ENCODE measurements at places on chromosomes 1 and 21.

DNA sequence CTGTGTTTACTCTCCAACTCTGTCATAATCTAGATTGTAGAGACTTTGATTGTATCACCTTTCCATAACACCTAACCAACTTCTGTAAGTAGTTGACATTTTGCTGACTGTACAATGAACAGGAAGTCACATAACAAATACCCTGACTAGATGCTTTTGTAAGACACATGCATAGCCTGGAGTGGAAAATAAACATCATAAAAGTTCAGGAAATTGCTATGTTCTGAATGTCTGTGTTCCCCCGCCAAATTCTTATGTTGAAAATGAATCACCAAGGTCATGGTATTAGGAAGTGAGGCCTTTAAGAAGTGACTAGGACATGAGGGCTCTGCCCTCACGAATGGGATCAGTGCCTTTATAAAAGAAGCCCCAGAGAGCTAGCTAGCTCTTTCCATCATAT, 40.4 kb upstream of the ZSWIM5 start:
- peak overlapping the region; percentile 64 for H3K27ac ChIP-seq
- H3K27me3 ChIP-seq = peaks cover 6% of the 10 kb centered on the region
- H3K4me1 ChIP-seq = peaks cover 4% of the 10 kb centered on the region
- no peak for DNase-seq
- H3K4me3 ChIP-seq = no peak overlapping the region

GRCh38 chr21:15254111-15254510, 189.3 kb upstream of the NRIP1 start:
- H3K27ac ChIP-seq = no peak overlapping the region
- H3K36me3 ChIP-seq = no peaks in the 10 kb centered on the region
- no peak overlapping the region for H3K4me3 ChIP-seq
- no peak for DNase-seq
- H3K4me1 ChIP-seq = no peaks in the 10 kb centered on the region

GRCh38 chr1:61120998-61121397, 38.6 kb downstream of the NFIA start:
- no peak overlapping the region for H3K4me3 ChIP-seq
- peaks cover 13% of the 10 kb centered on the region for H3K27me3 ChIP-seq
- H3K4me1 ChIP-seq = no peaks in the 10 kb centered on the region

DNA sequence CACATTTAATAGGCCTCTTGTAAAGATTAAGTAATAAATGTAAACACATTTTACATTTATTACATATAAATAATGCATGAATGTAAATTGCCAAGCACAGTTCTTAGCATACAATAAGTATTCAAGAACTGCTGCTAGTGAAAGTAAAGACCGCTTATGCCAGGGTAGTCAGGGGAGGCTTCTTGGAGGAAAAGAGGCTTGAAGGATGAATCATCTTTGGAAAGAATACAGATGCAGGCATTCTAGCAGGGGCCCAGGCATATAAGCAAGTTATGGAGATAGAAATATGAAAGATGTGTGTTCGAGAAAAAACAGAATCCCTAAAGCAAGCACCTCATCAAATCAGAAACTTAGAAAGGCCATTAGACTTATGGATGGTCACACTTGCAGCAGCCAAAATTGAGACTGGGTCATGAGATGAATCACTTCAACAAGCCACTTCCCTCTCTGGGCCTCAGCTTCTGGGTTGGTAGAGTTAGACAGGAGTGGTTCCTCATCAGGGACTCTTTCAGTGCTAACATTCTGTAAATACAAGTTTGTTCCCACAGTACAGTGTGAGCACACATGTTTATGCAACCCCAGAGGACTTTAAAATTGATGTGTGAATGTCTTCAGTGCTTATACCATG, 79.8 kb upstream of the ROR1 start:
- no peak overlapping the region for H3K4me3 ChIP-seq
- no peak for DNase-seq
- H3K27me3 ChIP-seq = no peaks in the 10 kb centered on the region
- no peak overlapping the region for H3K27ac ChIP-seq
- peaks cover 6% of the 10 kb centered on the region for H3K4me1 ChIP-seq
- H3K36me3 ChIP-seq = no peaks in the 10 kb centered on the region

GRCh38 chr1:226702318-226702956, 36.6 kb downstream of the ITPKB start:
- peak overlapping the region; percentile 89 for H3K27ac ChIP-seq
- peak overlapping the region; percentile 77 for H3K4me3 ChIP-seq
- no peak for DNase-seq
- peaks cover 27% of the 10 kb centered on the region for H3K36me3 ChIP-seq

DNA sequence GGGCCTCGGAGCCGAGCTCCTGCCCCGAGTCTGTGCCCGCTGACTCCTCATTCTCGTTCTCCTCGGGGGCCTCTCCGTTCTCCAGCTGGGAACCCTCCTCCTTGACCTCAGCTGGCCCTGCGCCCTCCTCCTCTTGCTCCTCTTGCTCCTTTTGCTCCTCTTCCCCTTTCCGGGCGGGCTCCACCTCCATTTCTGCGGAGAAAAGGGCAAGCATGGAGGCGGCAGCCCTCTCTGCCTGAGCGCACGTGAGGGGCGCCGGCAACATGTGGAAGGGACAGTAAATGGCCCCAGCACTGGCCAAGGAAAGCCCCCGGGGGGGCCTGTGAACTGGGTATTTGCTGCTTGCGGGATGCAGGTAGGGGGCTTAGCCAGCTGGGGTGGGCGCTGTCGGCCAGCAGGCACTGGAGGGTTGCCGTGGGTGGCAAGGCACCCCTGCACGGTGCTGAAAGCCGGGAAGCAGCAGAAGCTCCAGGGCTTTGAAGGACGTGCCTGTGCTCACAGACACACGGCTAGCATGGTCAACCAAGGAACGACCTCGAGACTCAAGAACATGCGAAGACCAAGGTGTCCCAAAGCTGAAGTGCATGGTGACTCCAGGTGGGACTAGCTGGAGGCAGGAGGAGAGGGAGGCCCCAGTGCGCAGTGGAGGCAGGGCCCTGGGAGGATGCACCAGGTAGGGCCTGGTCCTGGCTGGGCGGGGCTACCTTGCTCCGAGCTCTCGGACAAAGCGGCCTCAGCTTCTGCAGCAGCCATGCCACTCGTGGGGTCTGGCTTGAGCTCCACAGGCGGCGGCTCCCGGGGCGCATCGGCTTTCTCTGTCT, 30.7 kb downstream of the ZBTB17 start:
- no peak overlapping the region for H3K27ac ChIP-seq
- peaks cover 35% of the 10 kb centered on the region for H3K36me3 ChIP-seq
- no peak for DNase-seq
- H3K4me3 ChIP-seq = no peak overlapping the region
- H3K4me1 ChIP-seq = peaks cover 34% of the 10 kb centered on the region

- no peak overlapping the region for H3K27ac ChIP-seq
- no peaks in the 10 kb centered on the region for H3K27me3 ChIP-seq
- DNase-seq = no peak
- H3K4me1 ChIP-seq = no peaks in the 10 kb centered on the region
- no peaks in the 10 kb centered on the region for H3K36me3 ChIP-seq
Observed at GRCh38 chr1:118396279-118396678, 211.3 kb upstream of the SPAG17 start.

DNA sequence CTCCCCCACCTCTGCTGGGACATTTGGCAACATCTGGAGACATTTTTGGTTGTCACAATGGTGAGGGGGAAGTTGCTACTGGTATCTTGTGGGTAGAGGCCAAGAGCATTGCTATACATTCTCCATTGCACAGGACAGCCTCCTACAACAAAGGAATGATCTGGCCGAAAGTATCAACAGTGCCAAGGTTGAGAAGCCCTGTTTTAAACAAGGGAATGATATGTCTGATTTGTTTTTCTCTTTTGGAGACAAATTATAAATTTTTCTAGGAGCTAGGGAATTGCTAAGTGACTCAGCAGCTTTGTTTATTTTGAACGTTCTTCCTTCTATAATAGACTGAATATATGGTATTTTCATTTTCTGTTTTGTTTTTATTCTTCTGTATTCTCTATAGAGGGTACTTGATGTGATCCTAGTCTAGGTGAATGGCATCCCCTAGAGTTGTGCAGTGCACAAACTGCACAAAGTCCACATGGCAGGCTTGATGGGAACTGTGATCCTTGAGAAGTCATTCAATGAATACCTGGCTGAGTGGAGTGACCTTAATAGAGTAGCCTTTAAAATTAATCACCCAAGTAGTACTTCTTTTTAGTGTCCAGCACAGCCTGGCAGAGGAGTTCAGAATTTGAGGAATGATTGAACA, 288.6 kb upstream of the USP24 start:
- no peak overlapping the region for H3K27ac ChIP-seq
- no peaks in the 10 kb centered on the region for H3K4me1 ChIP-seq
- no peak for DNase-seq
- H3K36me3 ChIP-seq = no peaks in the 10 kb centered on the region
- no peak overlapping the region for H3K4me3 ChIP-seq
- H3K27me3 ChIP-seq = peaks cover 10% of the 10 kb centered on the region

GRCh38 chr1:199272628-199273086, 633.8 kb downstream of the PTPRC start:
- H3K4me1 ChIP-seq = no peaks in the 10 kb centered on the region
- no peak overlapping the region for H3K4me3 ChIP-seq
- no peaks in the 10 kb centered on the region for H3K36me3 ChIP-seq
- peaks cover 2% of the 10 kb centered on the region for H3K27me3 ChIP-seq

DNA sequence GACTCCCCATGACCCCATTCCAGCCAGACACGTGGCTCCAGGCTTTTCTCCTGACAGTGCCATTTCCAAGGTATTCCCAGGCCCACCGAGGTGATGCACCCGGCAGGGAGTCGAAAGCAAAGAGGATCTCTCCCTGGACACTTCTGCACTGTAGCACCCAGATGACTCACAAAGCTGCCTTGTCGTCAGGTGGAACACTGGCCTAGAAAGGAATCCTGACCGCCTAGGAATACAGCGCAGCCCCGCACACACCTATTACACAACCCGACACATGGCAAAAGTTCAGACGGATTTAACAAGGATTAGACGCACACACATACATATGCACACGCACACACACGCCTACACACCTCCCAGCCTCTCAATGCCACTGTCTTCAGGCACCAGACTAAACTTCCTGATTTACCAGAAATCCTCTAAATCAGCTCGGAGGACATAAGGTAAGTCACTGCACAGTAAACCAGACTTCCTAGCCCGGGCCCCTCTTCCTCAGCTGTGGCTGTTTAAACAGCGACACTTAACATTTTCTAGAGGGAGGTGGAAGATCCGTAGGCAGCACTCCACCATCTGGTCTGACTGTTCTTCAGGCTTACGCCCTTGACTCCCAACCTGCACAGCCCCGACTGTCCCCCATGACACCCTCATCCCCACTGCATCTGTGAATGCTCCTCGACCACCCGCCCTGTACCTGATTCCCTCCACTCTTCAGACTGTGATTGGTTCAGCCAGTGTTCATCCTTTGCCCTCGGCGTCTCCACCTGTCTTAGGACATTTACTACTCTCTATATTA, 12.7 kb downstream of the FAM89A start:
- no peak overlapping the region for H3K4me3 ChIP-seq
- peaks cover 5% of the 10 kb centered on the region for H3K4me1 ChIP-seq
- no peak overlapping the region for H3K27ac ChIP-seq
- no peak for DNase-seq
- peaks cover 1% of the 10 kb centered on the region for H3K27me3 ChIP-seq

DNA sequence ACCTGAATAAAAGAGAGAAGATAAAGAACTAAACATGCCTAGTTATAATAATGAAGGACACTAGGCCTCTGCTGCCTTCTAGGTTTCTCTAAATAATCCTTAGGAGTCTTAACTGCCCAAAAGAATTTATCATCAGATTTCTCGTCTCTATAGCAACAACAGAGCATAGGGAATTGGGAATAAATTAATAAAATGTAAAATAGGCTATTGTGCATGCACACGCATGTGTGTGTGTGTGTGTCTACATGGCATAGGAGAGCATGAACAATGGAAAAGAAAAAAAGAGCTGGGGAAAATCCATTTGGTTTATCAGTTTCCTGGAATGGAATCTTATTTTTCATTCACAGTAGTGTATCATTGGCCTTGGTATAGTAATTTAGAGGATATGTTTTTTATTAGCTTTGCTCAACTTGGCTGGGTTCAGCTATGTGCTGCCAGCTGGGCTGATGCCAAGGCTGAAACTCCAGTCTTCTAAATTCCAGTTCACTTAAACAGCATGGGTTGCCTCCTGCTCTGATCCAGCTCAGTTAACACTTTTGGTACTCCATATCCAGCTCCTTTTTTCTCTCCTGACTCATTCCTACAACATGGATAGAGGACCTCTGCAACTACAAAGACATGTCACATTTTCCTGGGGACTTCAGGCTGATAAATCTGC, 80.6 kb upstream of the SLFNL1 start:
- H3K36me3 ChIP-seq = peaks cover 2% of the 10 kb centered on the region
- H3K27me3 ChIP-seq = no peaks in the 10 kb centered on the region
- no peaks in the 10 kb centered on the region for H3K4me1 ChIP-seq
- H3K27ac ChIP-seq = no peak overlapping the region
- no peak overlapping the region for H3K4me3 ChIP-seq

- no peak overlapping the region for H3K4me3 ChIP-seq
- H3K4me1 ChIP-seq = peaks cover 28% of the 10 kb centered on the region
- no peak for DNase-seq
- H3K36me3 ChIP-seq = peaks cover 35% of the 10 kb centered on the region
Observed at GRCh38 chr1:42851420-42851819, 5.0 kb downstream of the ZNF691 start.

DNA sequence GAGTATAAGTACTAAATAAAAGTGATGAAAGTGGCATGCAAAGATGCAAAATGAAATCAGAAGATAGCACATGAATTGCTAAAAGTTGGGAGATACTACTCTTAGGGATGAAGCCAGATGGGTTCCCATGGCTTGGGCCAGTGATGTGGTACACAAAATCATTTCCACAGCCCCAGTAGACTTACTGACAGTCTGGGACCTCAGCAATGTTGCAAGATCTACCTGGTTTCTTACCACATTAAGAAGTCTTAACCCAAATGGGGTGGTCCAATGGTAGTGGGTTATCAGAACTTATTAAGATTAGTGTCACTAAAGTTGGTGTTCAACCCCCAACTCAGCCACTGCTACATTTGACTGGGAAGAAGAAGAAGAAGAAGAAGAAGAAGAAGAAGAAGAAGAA, 227.7 kb upstream of the IRF2BP2 start:
- no peak overlapping the region for H3K4me3 ChIP-seq
- H3K36me3 ChIP-seq = peaks cover 7% of the 10 kb centered on the region
- no peak for DNase-seq
- H3K27me3 ChIP-seq = no peaks in the 10 kb centered on the region
- H3K4me1 ChIP-seq = peaks cover 66% of the 10 kb centered on the region
- H3K27ac ChIP-seq = peak overlapping the region; percentile 64

GRCh38 chr1:174990382-174990999, 9.3 kb upstream of the CACYBP start:
- H3K27ac ChIP-seq = peak overlapping the region; percentile 84
- DNase-seq = no peak
- no peaks in the 10 kb centered on the region for H3K27me3 ChIP-seq

- peaks cover 1% of the 10 kb centered on the region for H3K27me3 ChIP-seq
- peaks cover 51% of the 10 kb centered on the region for H3K4me1 ChIP-seq
- no peak overlapping the region for H3K4me3 ChIP-seq
- no peak overlapping the region for H3K27ac ChIP-seq
Observed at GRCh38 chr1:26784023-26784871, 3.5 kb upstream of the PIGV start.

Measured in activated T-helper 1 cell treated with anti-CD3 and anti-CD28 coated beads, Interleukin-12 subunit alpha, Interleukin-12 subunit beta, Interleukin-2, Interleukin-4 antibody, amounts not matched to agents 30 ng/mL and 10 ng/mL and 1 ng/mL, durations not matched to agents 14 hours and 24 hours and 36 hours (primary cell).